ENCODE measurements at places on chromosomes 7 and 10.

GRCh38 chr10:133191651-133192050, 31.6 kb downstream of the KNDC1 start:
- DNase-seq: no peak

DNA sequence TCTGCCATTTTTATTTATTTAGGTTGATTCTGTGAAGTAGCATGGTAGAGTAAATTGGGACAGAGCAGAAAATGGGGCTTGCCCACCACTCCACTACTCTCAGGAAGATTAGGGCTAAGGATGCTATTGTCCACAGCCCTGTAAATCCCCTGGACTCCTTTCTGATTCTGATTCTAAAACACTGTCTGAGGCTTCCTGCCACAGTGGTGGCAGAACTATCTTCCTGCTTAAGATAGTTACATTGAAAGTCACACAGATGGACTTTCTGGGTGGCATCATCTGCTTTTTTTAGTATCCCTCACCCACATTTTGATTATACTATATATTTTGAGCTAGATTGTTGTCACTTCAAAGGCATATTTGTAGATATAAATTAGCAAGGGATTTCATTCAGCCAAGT, 50.0 kb downstream of the SPAM1 start:
- no peak for DNase-seq

- DNase-seq: no peak
Observed at GRCh38 chr10:91289305-91289704, 68.8 kb downstream of the PCGF5 start.

GRCh38 chr10:114477285-114477684, 73.0 kb upstream of the AFAP1L2 start:
- no peak for DNase-seq

GRCh38 chr10:125057158-125058001, 103.0 kb downstream of the CTBP2 start:
- peak; percentile 42 for DNase-seq

- no peak for DNase-seq
Observed at GRCh38 chr7:116142850-116143249, 67.5 kb upstream of the TES start.

DNA sequence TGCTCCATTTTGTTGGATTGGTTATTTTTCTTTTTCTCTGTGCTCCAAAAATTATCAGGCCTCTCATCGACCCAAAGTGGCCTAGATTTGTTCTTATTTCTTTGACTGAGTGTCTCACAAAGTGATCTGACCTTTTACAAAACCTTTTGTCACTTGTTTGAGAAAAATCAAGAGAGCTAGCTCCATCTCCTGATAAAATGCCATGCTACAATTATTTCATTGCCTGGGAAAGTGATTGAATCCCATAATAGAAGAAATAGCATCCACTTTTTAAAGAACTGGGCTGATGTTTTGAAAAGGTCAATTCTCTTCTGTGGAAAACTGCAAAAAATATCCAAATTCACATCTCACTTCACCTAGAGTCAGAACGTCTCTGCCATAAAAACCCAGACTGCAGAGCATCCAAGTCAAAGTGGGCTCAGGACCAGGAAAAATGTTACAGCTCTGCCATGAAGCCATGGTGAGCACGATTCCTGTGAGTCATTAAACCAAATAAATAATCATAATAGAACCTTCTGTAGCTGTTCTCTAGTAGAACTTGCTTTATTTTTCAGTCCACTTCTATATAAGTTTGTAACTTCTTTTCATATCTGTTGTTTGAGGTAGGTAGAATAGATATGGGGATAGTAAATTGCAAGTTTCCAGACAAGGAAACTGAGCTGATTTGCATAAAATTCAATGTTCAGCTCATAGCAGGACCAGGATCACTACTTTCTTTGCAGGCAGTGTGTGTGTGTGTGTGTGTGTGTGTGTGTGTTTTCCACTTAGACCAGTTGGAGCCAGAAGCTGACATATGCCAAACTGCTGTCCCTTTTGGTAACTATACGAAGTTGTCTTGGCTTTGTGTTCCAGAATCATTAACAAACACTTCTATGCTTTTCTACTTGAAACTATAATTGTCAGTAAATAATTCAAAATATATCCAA, 632.5 kb upstream of the ANKRD30A start:
- no peak for DNase-seq

DNA sequence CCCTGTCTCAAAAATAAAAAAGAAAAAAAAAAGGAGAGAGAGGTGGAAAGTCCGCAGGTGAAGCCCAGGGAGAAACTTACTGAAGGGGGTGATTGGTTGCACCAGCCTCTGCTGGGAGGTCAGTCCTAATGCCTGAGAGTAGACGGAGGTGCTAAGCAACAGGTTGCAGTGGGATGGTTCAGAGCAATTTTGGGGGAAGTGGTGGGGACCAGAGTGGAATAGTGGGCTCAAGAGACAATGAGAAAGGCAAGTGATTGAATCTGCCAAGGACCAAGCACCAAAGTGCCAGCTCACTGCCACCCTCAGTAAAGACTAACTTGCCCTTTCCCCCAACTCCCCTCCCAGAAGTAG, 90.2 kb upstream of the GTF2I start:
- DNase-seq: no peak

DNA sequence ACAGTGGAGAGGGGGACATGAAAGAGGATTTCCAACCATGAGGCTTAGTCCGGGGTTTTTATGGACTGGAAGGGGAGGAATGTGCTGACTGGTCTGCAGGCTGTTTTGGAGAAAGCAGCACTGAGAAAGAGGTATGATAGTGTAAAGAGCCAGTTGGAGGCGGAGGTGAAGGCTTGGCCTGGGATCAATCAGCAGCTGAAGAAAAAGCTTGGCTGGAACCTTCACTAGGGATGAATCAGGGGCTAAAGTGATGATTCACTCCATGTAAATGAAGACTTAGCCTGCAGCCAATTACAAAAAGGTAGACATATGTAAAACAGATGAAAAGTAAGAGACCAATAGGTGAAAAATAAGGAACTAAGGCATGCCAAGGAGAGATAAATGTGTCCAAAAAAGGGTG, 1382.6 kb downstream of the GATA3 start:
- DNase-seq: no peak

DNA sequence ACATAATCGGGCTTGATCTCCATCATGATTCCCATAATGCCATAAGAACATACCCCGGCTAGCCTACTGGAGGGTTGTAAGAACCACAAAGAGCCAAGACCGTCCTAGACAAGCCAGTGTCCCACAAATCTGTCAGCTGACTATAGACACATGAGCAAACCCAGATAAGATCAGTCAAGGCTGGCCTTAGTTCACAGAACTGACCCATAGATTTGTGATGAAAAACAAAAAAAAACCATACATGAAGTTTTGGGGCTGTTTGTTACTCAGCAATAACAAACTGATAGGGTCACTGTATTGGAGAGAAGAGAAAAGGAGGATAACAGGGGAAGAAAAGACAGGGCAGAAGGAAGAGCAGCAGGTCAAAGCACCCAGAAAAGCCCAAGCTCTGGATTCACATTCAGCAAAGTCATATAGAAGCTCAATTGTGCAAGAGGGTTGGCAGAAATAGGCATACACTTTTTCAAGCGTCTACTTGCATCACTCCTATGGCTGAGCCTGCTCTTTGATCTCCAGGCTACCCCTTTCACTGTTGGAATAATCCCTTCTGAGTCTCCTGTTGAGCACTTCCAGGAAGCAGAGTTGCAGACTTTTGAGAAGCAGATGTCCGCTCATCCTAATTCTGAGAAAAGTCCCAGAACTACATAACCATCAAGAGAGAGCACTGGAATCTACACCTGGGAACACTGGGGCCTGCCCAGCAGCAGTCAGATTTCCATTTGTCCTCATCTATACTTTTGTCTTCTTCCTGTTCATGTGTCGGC, 122.0 kb upstream of the HABP2 start:
- no peak for DNase-seq

GRCh38 chr10:118767297-118768040, 12.7 kb upstream of the CACUL1 start:
- DNase-seq: no peak

- no peak for DNase-seq
Observed at GRCh38 chr10:123559823-123560092, 106.4 kb upstream of the GPR26 start.

DNA sequence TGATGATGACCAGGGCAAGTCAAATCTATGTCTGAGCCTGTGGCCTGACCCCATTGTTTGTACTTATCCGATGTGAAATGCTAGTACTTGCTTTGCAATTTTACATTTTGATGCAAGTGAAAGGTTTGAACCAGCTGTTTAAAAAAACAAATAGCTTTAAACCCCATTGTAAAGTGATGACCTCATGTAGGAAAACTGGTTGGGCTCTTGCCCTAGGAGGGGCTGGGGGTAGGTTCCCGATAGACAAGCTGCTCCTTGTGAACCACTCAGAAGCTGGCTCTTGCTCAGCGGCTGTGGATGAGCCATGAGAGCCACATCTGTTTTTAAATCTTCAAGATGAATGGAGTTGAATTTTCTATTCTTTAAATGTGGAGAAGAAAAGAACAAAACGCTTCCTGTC, 185.3 kb downstream of the WDR11 start:
- DNase-seq: no peak

GRCh38 chr7:114942446-114943175, 20.7 kb downstream of the MDFIC start:
- DNase-seq: no peak

- DNase-seq: no peak
Observed at GRCh38 chr7:68314208-68314607, 1284.1 kb upstream of the AUTS2 start.

- DNase-seq: no peak
Observed at GRCh38 chr7:135877805-135878204, 99.4 kb downstream of the MTPN start.

DNA sequence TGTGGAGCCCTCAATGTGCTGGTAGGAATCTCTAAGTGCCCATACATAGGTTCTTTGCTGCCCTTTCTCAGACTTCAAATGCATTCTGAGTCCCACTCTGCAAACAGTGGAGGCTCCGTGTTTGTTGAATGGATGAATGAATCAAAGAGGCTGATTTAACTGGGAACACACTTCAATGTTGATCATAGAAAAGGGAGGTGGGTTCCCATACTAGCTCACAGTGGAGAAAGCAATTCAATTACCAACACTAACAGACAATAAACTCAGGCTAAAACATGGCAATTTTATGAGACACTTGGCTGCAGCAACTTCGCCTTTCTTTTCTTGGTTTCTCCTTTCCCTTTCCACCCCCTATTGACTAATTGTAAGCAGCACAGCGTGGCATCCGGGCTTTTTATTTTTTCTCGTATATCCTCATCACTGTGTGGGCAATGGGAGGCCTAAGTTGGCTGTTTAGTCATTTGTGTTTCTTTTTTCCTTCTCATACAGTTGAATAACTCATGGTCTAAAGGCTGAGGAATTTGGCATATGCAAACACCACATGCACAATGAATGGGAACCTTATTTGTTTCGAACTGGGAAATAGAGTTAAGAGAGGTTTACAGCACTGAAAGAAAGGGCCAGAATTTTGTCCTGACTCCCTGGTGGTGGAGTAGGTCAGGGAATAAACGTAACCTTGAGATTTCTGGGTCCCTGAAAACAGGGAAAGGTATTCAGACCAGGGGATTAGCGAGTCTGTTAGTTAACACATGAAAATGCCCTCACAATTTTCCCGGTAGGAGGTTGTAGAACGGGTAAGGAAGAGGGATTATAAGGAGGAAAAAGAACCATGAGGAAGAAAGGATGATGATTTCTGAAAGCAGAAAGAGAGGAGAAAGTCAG, 858.5 kb downstream of the KCNMA1 start:
- DNase-seq: no peak

GRCh38 chr10:103784089-103784488, 71.3 kb downstream of the SH3PXD2A start:
- no peak for DNase-seq

GRCh38 chr10:113538151-113538550, 14.7 kb upstream of the HABP2 start:
- no peak for DNase-seq

DNA sequence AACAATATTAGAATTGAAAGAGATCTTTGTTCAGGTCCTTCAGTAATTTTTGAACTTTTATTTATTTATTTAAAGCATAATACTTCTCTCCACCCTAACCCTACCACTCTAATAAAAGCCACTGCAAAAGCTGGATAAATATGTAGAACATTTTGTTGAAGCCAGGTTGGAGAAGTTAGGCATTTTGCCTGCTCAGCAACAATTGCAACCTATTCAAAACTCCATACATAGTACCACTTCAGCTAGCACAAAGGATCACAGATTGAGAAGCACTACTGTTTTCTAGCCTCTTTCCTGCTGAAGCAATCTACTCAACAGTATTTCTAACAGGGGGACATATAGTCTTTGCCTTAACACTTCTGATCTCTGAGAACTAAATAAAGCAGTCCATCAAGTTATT, 25.0 kb downstream of the RUNDC3B start:
- DNase-seq: no peak

GRCh38 chr7:44257618-44258422, 57.0 kb downstream of the YKT6 start:
- peak; percentile 90 for DNase-seq

- DNase-seq: no peak
Observed at GRCh38 chr10:12730809-12731519, 270.5 kb downstream of the CCDC3 start.

DNA sequence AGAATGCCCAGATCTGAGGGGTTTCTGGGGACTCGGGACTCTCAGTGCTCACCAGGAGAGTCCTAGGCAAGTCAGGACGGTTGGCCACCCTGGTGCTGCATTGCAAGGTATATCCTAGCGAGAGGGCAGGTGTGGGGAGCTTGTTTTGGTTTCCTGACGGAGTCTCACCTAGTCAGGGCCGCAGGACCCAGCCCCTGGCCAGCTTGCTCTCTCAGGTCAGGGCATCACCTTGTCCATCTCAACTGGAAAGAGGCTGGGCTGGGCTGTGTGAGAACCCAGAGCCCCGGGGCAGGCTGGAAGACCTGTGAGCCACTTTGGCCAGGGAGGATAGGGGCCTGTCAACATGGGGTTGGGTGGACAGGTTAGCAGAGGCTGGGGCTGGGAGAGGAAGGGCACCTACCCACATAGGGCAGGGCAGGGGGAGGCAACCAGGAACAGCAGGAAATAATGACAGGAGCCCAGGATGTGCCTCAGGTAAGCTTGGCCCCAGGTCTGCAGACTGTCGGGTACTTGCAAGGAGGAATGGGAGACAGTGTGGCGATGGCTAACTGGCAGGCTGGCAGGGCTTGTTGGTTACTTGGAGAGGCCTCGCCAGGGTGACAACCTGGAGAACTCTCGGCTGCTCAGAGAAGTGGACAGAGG, 31.5 kb downstream of the DNAJB12 start:
- DNase-seq: no peak

Data from WERI-Rb-1 (cell line).